Stimulated activated CD4-positive, alpha-beta T cell treated with anti-CD3 and anti-CD28 coated beads, TNF-alpha, amount 100 ng/mL, for 4 hours (primary cell): ENCODE measurements at places on chromosomes 1 and 21.

DNA sequence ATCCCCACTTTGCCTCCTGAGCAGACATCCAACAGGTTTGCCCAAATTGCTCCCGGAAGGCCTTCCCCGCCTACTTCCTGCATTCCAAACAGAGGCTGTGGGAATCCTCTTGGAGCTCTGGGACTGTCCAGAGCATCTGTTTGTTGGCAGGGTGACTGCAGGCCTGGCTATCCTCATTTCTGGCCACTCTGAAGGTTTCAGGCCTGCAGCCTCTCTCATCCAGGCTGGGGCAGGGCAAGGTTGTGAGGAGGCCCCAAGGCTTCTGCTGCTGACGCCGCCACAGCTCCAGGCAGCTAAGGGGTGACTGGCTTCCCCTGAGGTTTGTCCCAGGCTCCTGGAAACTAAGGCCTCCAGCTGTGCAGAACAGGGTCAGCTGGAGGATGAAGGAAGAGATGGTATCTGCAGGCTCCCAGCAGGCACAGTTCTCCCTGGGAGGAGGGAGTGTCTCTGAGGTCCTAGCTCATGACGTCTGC is 11.3 kb downstream of the CDK18 start:
- DNase-seq, result no peak

DNA sequence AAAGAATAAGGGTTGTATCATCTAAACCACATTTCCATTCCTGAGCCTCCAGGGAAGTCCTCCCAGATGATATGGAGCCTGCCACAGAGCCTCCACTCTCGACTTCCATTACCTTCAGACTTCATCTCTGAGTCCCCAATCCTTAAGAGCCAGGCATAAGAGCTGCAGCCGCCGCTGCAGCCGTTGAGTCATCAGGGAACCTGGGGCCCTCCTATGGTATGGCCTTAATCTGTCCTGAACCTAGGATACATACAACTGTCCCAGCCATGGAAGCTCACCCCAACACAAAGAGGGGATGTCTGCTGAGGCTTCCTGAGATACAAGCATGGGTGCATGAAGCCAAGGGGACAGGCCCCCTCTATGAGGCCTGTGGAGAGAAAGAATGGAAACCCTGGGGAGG is 16.3 kb downstream of the TAL1 start:
- no peak for DNase-seq

DNA sequence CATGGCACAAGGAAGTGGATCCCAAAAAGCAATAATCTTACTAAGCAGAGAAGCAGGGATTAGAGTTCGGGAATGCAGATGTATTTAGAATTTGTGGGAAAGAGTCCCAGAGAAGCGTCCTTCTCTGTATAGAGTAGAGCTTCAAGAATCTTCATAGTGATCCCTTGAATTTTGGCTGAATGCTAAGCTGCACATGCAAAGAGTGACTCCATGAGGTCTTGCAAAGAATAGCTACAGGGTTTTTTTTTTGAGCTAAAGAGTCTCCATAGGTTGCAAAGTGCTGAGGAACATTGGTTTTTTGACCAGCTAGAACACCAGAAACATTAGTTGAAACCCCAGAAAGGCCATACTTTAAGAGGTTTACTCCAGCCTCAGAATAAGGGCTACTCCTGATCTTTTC is 206.7 kb downstream of the CTH start:
- DNase-seq, result no peak

GRCh38 chr1:197841158-197841557 is 61.3 kb upstream of the C1orf53 start:
- no peak for DNase-seq

DNA sequence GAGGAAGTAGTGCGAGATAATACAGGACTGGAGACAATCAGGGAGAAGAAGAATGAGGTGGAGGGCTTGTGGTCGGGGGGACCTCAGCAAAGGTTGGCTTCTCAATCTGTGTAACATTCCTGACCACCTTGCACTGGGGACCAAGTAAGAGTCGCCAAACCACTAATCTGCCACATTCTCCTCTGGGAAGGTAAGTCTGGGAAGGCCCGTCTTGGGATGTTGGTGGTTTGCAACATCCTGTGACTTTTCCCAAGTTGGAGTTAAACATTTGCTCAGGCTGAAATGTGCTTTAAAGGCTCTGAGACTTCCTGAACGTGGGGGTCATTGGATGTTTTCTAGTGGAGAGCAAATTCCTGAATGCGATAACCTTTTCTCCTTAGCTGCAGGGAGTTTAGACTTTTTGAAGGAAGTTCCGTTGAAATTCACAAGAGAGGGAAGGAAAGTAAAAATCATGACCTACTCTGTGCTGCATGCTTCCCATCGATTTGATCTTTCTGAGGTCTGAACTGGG is 325.9 kb downstream of the RPS6KC1 start:
- no peak for DNase-seq

GRCh38 chr21:15370462-15370975 is 305.7 kb upstream of the NRIP1 start:
- DNase-seq, result no peak

DNA sequence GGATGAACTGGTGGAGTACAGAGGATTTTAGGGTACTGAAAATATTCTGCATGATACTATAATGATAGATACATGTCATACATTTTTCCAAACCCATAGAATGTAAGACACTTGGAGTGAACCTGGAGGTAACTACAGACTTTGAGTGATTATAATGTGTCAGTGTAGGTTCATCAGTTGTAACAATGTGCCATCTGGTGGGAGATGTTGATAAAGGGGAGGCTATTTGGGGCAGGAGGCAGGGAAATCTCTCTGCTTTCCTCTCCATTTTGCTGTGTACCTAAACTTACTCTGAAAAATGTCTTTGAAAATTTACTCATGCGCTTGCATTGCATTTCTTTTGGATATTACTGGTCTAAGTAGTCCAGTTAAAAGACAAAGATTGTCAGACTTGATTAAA is 35.2 kb downstream of the PTBP2 start:
- DNase-seq, result no peak

GRCh38 chr1:82185084-82185483 is 384.4 kb downstream of the ADGRL2 start:
- no peak for DNase-seq

- DNase-seq, result no peak
Measured at GRCh38 chr21:34369741-34370140, 5.6 kb upstream of the SMIM11 start.

DNA sequence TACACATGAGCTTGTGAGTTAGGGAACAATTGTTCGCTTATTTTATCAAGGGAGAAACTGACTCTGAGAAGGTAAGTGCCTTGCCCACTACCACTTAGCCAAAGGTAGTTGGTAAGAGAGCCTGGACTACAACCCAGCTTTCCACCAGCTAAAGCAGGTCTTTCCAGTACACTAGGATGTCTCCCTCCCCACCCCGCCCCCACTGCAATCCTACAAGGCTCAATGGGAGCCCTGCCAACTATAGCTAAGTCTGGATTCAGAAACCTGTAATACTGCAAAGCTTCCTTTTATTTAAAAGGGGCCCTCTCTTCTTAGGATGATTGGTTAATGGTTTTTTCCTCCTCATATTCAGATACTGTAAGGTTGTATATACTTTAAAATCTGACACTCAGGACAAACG is 102.0 kb upstream of the C8B start:
- DNase-seq, result no peak

GRCh38 chr1:165703648-165704047 is 5.3 kb upstream of the ALDH9A1 start:
- DNase-seq, result no peak

- DNase-seq, result no peak
Measured at GRCh38 chr1:114341856-114342255, 169.1 kb downstream of the TRIM33 start.

- DNase-seq, result no peak
Measured at GRCh38 chr1:1440262-1441001, 4.9 kb downstream of the VWA1 start.

- DNase-seq, result no peak
Measured at GRCh38 chr21:41707960-41708330, 58.9 kb downstream of the RIPK4 start.

GRCh38 chr1:203183828-203184227 is 2.7 kb downstream of the CHI3L1 start:
- no peak for DNase-seq

DNA sequence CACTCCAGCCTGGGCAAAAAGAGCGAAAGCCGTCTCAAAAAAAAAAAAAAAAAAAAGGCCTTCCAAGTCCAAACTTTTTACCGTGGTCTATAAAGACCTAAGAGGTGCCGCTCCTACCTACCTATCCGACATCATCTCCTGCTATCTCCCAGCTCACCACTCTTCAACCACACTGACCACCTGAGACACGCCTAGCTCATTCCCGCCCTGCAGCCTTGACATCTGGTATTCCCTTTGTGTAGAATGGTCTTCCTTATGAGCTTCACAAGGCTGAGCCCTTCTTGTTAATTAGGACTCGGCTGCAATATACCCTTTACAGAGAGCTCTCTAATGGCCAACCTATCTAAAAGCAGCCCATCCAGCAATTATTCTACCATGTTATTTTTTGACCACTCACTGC is 680 bp downstream of the MAGOH start:
- no peak for DNase-seq
